ENCODE measurements at places on chromosomes 5 and 9.

- no peak for ATAC-seq
Observed at GRCh38 chr5:148201151-148201550, 1.7 kb upstream of the SPINK6 start.

DNA sequence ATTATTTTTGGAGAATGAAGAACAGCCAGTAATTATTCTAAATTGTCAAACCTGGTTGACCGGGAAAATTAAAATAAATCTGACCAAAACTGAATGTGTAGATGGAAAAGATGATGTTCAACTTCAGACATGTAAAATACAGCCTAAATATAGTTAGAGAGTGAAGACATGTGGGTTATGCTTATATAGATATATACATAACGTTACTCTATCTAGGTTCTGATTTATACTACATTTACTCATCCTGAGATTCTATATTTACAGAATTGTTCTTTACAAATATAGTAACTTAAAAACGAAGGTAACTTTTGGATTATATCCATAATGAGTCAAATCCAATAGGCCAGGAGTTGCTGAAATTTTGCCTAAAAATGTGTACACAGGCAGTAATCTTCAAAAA, 20.8 kb upstream of the THG1L start:
- no peak for ATAC-seq

DNA sequence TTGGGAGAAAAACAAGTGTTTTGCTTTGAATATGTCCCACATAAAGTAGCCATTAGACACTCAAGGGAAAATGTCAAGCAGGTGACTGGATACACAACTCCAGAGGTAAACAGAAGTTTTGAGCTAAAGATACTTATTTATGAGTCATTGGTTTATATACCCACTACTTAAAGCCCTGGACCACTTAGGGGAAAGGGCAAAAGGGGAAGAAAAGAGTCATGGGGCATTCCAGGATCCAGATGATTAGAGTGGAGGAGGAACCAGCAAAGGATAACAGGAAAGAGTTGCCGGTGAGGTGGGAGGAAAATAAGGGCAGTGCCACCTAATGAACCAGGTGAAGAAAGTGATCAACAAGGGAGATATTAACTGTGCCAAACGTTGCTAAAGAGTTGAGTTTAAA, 254.2 kb upstream of the NR4A3 start:
- peak; percentile 44 for ATAC-seq

DNA sequence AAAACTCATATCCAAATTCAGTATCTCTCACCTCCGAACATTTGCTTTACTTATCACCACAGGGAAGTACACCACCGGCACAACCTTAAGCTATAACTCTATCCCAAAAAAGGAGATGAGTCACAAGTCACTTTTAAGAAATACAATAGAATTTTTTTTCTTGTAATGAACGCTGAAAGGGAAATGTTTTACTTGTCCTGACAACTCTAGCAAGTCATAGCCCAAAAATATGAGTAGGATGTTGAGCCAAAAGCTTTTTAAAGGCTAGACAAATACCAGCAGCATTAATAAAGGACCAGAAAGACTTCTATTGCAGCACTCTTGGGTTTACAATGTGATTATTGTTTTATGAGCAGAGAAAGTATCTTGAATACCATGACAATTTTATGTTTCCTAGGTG, 147.3 kb upstream of the FST start:
- no peak for ATAC-seq

- ATAC-seq: no peak
Observed at GRCh38 chr5:96881511-96882115, 5.3 kb downstream of the ERAP2 start.

DNA sequence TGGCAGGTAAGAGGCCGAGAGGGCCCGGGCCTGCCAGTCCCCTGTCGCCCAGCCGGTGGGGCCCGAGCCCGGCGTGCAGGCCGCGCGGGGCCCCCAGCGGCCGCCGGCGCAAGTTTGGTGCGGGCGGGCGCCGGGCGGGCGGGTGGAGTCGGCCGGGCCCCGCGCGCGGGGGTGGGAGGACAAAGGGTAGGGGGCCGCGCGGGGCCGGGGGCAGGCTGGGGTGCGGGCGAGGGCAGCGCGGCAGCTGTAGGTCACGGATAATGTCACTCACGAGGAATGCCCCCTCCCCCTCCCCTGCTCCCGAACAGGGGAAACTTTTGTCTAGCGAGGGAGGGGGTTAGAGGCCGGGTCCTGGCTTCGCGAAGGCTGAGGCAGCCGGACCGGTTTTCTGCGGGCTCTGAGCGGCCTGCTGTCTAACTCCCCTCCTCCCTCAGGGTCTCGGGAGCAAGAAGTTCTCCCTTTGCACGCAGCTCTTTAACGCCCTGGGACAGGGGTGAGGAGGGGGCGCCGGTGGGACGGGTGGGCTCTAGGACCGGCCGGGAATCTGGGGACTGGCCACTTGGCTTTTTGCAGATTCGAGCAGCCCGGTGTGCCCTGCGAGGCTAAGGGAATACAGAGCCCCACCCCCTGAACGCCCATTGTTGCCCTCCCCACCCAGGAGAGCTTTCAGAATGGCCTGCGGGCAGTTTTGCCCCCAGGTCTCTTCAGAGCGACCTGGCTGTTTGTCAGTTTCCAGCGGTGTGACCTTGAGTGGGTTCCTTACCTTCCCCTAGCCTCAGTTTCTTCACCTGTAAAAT, 21.3 kb upstream of the NDST1 start:
- ATAC-seq: peak; percentile 58

DNA sequence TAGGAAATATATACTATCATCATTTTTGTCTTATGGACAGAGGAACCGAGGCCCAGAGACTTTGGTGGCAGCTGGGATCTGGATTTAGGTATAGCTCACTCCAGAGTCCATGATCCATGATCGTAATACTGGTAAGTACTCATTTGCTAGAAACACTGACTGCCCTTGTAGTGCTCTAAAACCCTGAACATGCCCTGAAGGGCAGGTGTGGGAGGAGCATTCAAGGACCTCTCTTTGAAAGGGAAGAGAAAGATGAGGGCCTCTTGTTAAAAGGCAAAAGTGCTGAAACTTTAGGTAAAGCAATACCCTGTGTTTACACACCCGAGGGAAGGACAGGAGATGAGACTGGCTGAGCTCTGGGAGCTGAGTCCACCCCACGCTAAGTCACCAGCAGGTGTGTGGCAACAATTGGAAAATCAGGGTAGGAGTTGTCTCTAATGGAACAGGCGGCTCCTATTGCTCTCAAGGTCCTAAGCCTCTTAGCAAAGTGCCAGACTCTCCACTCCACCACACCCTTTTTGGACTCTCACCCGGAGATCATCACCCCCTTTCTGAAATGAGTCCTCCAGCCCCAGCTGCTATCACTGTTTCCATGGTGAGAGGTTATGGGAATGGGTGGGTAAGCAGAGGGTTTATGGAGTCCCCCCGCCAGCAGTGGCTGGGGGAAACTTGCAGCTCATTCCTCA, 34.8 kb downstream of the TRPC7 start:
- ATAC-seq: no peak

- ATAC-seq: peak; percentile 69
Observed at GRCh38 chr5:172793577-172794488, 22.8 kb upstream of the DUSP1 start.

DNA sequence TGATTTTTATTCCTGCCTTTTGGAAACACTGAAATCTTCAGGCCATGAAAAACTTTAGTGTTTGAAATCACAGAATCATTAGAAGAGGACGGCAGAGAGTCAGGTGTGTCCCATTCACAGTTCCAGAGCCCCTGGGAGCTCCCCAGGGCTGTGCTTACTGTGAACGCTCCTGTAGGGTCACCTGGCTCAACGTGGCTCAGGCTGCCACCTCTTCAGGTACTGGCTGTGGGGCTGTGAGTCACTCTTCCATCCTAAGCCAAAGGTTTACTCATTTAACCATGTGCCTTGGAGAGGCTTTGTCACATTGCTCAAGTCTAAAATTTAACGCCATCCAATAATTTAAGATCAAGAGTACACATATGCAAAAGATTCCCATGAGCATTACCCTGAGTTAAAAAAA, 50.2 kb upstream of the FSTL4 start:
- ATAC-seq: no peak

DNA sequence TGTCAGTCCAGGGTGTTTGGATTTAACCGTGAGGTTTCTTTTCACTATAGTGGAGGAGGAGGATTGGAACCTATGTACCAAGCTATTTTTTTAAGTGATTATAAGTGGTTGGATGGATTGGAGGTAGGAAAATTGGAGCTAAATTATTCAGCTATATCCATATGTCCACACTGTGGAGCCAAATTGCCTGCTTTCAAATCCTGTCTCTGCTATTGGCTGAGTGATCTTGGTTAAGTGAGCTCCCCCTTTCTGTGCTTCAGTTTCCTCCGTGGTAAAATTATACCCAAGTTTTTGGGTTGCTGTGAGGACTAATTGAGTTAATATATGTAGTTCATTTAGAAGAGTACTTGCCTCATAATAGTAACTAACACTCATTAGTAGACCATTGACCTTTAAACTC, 2.5 kb downstream of the CENPP start:
- no peak for ATAC-seq

- no peak for ATAC-seq
Observed at GRCh38 chr5:44660251-44660650, 148.5 kb upstream of the MRPS30 start.

GRCh38 chr5:169874621-169875020, 105.7 kb downstream of the INSYN2B start:
- no peak for ATAC-seq

DNA sequence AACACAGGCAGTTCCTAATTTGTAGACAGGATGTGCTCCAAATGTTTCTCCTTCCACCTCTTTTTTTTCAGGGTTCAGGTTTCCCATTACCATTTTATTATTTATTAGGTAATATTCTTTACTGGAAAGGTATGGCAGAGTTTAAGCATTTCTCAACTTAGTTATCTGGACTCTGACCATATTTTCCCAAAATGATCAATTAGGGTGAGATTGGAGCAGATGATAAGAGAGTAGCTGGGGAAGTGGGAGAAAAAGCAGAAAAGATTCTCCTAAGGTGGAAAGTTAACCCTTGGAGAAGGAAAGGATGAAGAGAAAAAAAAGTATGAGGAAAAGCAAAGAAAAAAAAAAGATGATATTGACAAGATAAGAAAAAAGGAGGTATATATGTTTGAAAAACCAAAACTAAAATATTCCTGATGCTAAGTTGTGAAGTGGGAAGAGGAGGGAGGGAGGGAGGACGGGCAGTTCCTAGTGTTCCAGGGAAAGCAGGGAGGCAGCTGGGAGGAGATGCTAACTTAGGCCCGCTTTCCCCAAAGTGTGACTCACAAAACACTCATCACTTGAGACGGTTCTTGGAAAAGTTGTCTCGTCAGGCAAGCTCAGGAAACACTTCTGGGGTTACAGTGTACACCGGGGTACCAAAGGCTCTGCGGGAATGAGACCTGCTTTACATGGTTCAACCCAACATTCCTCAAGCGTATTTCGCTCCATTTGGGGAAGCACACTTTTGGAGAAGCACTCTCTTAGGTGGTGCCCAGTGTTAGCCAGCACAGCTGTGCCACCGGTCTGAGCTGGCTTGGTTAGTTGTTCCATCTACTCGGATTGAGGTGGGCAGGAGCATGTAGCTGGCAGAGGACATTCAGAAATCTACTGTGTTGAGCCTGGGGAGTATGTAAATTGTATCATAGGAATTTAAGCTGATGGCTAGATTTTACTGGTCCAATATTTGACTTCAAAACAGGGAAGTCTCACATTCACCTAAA, 35.1 kb downstream of the B4GALT1 start:
- ATAC-seq: no peak

- no peak for ATAC-seq
Observed at GRCh38 chr5:168948746-168949145, 352.2 kb downstream of the SLIT3 start.

GRCh38 chr9:69317081-69317480, 7.9 kb upstream of the ENTREP1 start:
- no peak for ATAC-seq

DNA sequence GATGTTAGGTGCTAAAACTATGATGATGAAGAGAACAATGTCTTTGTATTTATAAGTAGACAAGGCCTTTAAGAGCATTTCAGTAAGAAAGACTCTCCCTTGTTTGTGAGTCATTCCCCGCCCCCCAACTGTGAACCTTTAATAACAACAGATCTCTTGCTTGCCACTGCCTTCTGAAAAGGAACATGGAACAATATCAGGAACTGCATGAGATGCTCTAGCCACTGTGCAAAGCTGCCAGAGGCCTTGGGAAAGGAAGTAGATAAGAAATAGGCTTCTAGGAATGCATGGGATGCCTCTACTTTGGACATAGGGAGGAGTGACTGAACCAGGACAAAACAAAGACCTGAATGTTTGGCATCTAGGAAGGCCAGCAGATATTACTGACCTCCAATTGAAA, 296.1 kb upstream of the MPDZ start:
- no peak for ATAC-seq

- ATAC-seq: no peak
Observed at GRCh38 chr9:85729882-85730281, 11.9 kb downstream of the AGTPBP1 start.

DNA sequence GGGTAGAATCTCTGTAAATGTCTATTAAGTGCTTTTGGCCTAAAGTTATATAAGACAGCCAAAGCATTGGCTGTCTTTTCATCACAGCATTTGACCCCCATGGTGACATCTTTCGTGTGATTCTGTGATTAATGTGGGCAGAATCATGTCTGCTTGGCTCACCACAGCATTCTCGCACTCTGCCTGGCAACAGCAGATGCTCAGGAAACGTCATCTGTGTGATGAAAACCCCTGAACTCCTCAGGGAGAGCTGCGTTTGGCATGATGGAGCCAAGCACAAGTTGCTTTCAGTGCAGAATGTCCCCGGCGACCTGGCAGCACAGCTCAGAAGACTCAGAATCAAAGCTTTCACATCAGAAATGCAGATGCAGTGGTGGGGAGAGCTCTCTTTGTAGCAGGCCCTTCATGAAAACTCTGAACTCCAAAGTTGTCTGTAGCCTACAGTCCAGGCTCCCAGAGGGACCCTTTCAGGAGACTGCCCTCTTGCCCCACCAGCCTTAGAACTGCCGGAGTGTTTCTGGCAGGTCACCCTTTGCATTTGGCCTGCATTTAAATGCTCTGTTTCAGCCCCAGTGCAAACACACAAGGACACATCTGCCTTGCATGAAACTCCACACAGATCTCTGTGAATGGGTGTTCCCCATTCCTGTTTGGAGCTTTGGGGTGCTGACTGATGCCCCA, 155.6 kb upstream of the PANK3 start:
- ATAC-seq: peak; percentile 67

DNA sequence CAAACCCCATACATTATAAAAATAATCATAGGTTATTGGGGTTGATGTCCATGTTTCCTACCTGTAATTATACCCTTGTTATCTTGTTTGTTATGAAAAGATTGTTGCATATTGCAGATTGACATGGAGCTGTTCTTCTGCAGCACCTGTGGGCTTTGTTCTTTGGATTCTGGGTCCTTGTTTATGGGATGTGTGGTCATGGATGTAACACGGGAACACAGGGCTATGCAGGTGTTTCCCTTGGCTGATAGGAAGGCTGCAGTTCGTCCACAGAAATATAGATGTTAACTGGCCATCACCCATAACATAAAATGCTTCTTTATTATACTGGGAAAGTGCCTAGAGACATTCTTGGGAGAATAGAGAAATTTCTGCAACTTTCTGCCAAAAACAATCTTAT, 77.9 kb downstream of the FBXL7 start:
- no peak for ATAC-seq

DNA sequence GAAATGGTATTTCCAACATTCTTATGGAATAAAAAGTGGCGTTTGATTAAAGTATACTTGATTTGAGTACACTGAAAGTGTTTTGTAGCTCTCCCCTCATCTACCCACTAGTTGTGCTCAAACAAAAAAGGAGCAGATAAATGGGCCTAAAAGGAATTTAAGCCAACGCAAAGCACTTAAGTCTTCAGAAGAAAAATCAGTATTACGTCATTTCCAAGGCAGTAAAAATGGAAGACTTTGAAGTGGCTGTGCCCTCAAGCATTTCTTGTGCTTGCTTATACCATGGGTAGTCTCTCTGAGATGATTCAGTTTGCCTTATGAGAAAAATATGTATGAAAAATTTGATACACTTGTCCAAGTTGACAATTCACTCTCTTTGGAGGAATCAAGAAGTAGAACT, 279.9 kb upstream of the CD180 start:
- no peak for ATAC-seq

Measured in stimulated activated memory B cell treated with anti-CD40 and anti-IgM and Interleukin-4, amounts not matched to agents 10 μg/mL and 1 μg/mL and 100 μg/mL, for 72 hours (primary cell).